ENCODE measurements at places on chromosomes 6 and 20.

DNA sequence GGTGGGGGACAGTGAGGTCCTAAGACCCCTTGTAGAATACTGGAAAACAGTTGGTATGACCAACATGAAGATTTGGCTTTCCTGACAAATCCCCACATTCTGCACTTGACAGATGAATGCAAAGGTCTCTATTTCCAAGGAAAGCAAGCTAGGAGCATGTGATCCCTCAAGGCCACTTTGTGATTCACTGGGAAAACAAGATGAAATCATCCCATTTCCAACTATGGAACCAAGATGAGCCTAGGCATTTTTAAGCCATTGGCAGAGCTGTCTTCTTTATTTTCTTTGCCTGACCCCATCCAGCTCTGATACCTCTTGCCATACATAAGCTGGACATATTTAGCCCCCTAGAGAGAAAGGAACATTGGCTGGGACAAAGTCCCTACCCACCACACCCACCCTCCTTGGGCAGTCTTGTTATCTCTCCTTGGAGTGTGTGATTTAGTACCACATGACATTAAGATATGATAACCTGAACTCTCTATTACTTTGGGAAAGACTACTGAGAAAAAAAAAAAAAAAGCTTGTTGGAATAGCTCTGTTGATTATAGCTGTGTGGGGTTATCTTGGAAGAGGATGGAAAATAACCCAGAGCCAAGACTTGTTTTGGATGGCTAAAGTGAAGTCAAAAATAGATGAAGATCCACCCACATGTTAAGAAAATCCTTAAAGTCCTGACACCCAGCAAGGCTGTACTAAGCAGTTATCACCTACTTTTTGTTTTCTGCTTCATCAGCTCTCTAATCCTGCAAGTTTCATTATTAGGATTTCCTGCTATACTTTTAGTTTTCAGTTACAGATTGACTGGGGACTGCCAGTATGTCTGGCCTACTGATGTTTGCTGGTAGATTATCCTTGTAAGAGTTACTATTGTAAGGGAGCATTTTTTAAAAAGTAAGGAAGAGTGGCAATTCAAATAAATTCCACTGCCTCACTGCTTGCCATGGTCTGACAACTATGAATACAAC lies 90.1 kb upstream of the PREP start:
- DNase-seq = no peak

DNA sequence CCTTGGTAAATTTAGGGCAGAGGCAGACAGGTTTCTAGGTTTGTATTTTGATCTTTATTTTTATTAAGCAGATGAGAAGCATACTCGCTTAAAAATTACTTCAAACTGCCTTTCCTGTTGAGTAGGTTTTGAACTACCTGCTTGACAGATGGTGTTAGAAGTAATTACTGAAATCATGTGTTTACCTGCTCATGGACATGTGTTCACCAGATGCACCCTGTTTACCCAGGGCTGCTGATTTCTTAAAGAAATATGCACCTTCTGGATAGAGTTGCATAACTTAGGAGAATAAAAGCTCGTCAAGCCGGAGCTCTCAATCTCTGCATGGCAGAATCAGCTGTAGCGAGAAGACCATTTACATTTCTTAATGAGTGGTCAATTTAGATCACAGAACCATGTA lies 165.1 kb downstream of the CDKAL1 start:
- no peak for DNase-seq

GRCh38 chr6:56400273-56400672 lies 152.9 kb upstream of the COL21A1 start:
- no peak for DNase-seq

DNA sequence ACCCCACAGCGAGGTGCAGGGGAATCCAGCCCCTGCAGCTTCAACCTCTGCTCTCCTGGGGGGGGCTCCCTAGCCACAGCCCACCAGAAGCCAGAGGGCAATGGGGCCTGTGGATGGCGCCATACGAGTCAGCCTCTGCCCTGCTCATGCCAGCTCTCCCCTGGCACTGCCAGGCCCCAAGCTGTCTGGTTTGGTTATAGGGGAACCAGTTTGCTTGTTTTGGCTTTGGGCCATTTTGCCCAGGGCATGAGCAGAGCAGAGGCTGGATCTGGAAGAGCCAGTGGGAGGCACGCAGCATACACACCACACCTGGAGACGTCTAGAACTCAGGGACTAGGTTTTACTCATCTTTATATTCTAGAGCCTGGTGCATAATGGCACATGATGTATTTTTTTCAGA lies 66.7 kb upstream of the SLC22A16 start:
- no peak for DNase-seq

GRCh38 chr20:49538950-49539349 lies 29.0 kb downstream of the PTGIS start:
- DNase-seq = no peak

DNA sequence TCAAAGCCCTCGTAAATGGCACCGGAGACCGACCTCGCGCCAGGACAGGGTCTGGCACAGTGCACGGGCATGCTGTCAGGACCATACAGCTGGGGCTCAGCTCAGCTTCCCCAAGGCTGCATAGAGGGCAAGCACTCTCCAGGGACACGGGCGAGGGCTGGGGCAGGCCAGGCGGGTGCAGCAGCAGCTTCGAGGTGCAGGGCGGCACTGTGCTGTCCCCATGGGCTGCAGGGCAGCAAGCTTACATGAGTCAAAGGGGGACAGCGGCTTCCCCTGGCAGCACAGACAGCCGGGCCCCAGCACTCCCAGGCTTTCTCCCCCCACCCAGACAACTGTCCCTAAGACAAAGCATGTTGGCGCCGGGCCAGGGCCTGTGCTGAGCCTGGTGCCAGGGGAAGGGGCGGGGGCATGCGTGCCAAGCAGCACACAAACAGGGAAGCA lies 25.7 kb downstream of the PSMG4 start:
- DNase-seq = no peak
